ENCODE measurements at places on chromosomes 3 and 15. TPM values are rescaled to one million over a fixed set of nuclear protein-coding genes. Genes with fewer than 3 reads are reported as not detected.

The CYP1A2 gene
- total RNA-seq: not detected

The CYP11A1 gene
- under 0.01 TPM for total RNA-seq

The TRIM69 gene
- 10.2 TPM for total RNA-seq

The ZKSCAN7 gene
- 8.6 TPM for total RNA-seq

The KBTBD13 gene
- total RNA-seq: not detected

The PAQR9 gene
- not detected for total RNA-seq

The THRB gene
- total RNA-seq: not detected

The PSTPIP1 gene
- not detected for total RNA-seq

The OCA2 gene
- not detected for total RNA-seq

The THAP10 gene
- 0.89 TPM for total RNA-seq

The ATP13A4 gene
- total RNA-seq: 0.89 TPM

The FBXL2 gene
- total RNA-seq: 14.8 TPM

The CCDC9B gene
- 37.7 TPM for total RNA-seq

The GOLGA8G gene
- total RNA-seq: under 0.01 TPM

The WDR93 gene
- under 0.01 TPM for total RNA-seq

The KLHL40 gene
- not detected for total RNA-seq

The EXD1 gene
- under 0.01 TPM for total RNA-seq

The ACTRT3 gene
- total RNA-seq: 3.4 TPM

The ZBBX gene
- total RNA-seq: 0.32 TPM

The UROC1 gene
- not detected for total RNA-seq

The ARHGEF26 gene
- 3.6 TPM for total RNA-seq

The KLHL6 gene
- total RNA-seq: under 0.01 TPM

The SH2D7 gene
- total RNA-seq: not detected

The DHFR2 gene
- 4.3 TPM for total RNA-seq

The LDHAL6B gene
- not detected for total RNA-seq

The NUTM1 gene
- not detected for total RNA-seq

The C3orf85 gene
- not detected for total RNA-seq

The GRIP2 gene
- 0.09 TPM for total RNA-seq

The SNX22 gene
- 0.28 TPM for total RNA-seq

All from smooth muscle cell of the umbilical artery (primary cell).